ENCODE measurements at places on chromosomes 2 and 18.
A peak's percentile ranks its signal among the peaks of the same experiment; 100 is the strongest.

DNA sequence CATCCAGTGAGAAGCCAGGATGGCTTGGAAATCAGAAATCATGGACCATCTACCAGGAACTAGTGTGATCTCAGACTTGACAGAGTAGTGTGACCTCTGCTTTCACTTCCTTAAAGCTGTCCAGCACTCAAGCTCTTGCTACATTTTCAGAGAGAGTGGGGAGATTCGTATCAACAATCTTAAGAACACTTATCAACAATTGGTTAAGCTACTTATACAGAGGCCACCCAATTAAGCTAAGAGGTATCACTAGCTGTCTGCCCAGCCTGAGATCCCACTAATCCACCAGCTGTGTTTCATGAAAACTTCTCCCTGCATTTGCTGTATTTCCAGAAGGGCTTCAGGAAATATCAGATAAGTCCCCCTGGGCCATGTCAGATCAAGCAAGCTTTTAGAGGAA is 4.2 kb downstream of the RPRM start:
- no peak for DNase-seq

DNA sequence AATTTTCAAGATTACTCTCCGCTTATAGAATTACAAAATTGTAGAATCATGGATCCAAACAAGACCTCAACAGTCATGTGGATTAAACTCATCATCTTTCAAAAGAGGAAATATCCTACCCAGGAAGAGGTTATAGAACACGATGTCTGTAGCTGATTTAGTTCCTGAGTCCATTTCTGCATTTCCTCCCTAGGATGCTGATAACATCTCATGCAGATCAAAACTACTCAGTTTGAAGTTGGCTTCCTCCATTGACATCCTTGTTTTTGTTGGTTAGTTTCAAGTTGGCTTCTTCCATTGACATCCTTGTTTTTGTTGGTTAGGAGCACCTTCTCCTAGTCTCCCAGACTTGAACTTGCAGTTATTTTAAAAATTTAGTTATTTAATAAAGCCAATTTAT is 147.5 kb downstream of the PARD3B start:
- DNase-seq: no peak

DNA sequence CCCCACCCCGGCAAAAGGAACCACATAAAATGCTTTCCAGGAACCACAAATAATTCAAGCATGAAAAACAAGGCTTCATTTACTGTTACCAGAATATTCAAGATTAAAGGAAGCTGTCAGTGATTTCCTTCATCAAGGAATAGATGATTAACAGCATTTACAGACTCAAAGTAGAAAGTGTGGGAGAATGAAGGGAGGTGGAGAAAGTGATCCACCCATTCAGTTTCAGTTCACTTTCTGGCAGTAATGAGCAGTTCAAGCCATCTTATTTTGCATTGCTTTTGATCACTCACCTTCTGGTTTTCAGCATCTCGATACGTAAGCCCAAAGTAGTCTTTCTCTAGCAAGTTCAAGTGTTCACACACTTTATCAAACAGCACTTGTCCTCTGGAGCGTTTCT is 99.0 kb downstream of the EPB41L3 start:
- DNase-seq: no peak

DNA sequence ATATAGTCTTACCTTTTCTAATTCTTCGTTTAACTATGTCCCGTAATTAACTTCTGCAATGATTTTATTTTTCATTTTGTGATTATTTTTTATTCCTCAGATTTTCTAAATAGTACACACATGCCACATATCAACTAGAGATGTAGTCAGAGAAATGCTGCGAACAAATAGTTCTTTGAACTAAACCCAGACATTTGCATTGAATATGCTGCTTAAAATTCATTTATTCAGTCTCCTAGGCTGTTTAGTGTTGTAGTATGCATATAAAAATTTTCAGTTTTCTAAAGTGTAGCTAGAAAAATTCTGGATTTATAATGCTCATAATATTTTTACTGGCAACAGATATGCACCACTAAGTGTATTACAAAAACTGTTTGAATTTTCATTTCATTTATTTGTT is 68.9 kb upstream of the SLC38A11 start:
- no peak for DNase-seq

GRCh38 chr18:23529604-23530003 is 26.3 kb downstream of the RMC1 start:
- no peak for DNase-seq

DNA sequence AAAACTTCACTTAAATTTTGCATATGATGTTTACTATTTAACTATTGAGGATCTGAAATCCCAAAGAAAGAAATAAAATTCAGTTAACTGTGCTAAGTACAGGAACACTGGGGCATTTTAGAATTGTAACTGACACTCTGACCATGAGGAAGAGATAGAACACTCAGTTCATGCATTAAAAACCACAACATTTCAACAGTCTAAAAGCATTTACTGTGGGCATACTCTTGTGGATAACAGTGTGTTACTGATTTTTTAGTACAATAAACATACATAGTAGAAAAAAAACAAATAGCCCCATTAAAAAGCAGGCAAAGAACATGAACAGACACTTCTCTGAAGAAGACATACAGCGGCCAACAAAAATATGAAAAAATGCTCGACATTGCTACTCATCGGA is 1122.7 kb upstream of the PIK3C3 start:
- DNase-seq: no peak

DNA sequence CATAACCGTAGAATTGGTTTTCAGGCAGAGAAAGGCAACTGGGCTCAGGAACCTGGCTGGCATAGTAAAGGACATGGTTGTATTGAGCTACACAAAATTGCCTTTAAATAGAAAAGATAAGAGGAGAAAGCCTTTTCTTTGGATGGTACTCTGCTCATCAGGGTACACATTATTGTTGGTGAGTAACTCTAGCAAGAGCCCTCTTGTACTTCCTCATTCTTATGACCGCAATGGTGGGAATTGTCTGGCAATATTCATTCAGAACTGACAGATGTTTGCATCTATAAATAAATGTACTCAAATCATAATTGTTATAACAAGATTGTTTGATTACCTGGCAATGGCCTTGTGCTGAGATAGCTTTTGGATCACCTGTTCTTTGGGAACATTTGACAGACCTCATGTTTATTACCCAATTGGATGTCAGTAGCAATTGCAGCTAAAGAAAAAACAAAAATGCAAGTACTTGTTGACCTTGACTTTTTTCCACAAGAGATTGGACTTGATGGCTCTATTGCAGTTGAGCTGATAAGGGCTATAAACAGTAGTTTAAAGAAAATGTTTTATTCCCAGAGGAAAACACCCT is 43.9 kb downstream of the MEIS1 start:
- no peak for DNase-seq

DNA sequence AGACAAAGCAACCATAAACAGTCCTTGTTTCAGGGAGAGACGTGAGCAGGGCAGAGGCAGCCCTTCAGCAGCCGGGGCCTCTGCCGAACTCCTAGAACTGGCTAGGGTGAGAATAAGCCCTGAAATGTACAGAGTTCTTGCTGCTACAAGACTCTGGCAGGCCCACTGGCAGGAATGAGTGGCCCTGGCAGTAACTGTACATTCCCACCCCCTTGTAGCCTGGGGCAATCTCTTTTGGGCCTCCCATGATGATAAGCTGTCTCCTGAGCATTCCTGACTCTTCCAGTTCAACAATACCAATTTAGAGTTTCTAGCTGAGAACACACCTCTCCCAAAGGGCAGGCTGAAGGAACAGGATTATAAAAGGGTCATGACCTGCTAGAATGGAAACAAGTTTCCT is 54.3 kb downstream of the HAUS1 start:
- no peak for DNase-seq

- peak; percentile 62 for DNase-seq
Observed at GRCh38 chr2:30225131-30225762, 6.1 kb upstream of the LBH start.

GRCh38 chr2:184633726-184634125 is 35.4 kb downstream of the ZNF804A start:
- DNase-seq: no peak

GRCh38 chr2:127640082-127641072 is 5.6 kb upstream of the GPR17 start:
- DNase-seq: peak; percentile 69

DNA sequence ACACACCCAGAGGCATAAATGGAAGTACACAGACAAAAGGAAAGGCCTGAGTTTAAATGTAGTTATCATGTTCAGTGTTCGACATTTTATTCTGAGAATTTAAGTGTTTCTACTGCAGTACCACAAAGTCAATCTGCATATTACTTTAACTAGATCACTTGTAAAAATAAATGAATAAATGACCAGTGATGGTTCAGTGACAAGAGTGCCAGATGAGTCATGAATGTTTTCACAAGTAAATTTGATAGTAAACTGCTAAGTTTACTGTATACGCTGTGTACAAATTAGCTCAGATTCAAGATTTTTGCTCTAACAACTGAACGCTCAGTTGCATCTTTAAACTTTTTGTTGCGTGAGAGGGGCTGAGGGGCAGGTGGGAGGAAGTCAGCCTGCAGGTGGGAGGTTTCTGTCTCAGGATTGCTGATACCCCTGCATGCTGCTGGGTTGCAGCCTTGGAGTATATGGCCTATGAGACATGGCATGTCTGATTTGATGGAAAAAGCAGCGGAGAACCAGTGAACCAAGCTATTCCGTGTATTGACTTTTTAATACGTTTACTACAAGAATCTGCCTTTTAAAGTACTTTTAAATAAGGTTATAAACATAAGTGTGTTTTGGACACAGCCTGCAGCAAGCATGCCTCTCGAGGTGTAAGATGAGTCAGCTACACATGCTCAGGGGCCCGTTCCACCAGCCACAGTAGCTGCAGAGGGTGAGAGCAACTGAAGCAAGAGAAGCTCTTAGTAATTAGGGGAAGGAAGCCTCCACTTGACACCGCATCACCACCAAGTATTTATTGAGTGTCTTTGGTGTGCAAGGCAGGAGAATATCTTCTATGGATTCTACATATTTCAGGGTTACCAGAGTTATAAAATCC is 245.1 kb downstream of the NEDD4L start:
- no peak for DNase-seq

GRCh38 chr2:1586923-1587840 is 157.1 kb downstream of the PXDN start:
- DNase-seq: no peak

GRCh38 chr2:95158891-95159619 is 593 bp downstream of the ZNF514 start:
- DNase-seq: peak; percentile 42

DNA sequence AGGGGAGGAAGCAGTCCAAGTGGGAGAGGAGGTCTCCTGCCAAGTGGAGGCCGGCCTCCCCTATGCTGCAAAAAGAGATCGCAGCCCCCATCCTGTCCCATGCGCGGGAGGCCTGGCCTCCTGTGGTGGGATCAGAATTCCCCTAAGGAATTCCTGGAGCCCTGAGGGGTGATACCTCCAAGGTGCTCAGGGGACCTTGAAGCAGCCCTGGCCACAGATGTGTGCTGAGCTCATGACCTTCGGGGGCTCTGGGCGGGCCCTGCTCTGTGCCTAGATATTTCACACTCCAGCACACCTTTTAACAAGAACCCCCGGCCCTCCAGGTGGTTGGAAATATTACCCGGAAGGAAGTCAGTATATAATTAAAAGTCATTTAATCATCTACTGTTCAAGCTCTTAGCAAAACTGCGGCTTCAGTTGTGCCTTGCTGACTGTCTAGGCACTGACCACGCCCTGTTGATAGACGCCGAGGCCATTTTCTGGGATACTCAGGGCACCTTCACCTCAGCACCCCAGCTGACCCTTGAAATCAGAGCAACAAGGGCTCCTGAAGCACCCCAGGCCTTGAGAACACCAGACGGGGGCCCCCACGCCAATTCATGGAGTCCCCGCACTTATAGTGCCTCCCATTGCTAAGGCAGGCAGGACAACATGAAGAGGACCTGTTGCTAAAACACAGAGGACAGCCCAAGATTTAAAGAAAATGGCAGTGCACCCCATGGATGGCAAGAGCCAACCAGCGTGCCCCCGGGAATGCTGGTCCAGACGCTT is 119.1 kb downstream of the NDUFA10 start:
- DNase-seq: no peak

- peak; percentile 27 for DNase-seq
Observed at GRCh38 chr2:171522052-171522787, at the start of gene CYBRD1. Gene CYBRD1 (plus strand): TSS chr2:171522474. CDS start chr2:171522546, 72 bp downstream.

DNA sequence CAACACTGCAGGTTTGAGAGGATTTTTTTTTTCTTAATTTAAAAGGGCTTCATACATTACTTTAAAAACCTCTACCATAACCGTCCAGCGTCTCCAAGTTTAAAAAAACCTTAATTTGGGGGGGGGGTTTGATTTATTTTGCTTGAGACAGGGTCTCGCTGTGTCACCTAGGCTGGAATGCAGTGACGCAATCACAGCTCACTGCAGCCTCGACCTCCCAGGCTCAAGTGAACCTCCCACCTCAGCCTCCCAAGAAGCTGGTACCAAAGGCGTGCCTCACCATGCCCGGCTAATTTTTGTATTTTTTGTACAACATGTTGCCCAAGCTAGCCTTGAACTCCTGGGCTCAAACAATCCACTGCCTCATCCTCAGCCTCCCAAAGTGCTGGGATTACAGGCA is 36.9 kb downstream of the ADAM17 start:
- no peak for DNase-seq

DNA sequence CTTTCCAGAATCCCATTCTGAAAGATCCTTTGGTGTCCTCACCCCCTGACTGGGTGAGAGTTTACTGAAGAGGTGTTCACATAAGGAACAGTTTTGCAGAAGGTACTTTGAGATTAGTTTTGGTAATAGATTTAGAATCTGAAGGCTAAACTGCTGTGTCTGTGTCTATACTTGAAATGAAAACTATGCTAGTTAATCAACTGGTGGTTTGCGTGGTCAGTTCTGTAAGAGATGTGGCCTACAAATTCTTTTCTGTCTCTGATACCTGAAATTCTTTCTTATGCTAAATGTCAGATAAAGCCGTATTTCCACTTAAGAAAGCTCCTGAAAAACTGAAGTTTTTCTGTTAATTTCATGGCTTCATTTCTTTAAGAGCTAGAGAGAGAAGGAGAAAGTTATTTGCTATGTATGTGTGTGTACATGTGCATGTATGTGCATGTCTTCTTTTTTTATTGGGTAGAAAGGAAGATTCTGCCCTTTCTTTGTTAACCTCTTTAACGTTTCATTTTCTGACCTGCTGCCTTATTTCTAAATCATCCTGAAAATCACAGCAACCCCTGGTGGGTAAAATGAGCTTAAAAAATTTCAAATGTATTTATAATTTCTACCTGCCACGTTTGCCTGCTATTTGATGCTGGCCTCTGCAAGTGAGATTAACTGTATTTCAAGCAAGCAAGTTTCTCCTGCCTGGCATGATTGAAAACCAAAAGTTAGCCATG is 552.0 kb upstream of the NRP2 start:
- DNase-seq: no peak

DNA sequence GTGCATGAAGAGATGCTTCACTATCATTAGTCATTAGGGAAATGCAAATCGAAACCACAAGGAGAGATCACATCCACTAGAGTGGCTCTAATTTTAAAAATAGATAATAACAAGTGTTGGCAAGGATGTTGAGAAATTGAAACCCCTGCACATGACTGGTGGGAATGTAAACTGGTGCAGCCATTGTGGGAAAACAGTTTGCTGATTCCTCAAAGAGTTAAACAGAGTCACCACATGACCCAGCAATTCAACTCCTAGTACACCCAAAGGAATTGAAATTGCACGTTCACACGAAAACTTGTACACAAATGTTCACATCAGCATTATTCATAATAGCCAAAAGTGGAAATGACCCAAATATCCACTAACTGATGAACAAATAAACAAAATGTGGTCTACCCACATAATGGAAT is 179.5 kb downstream of the BCL2 start:
- no peak for DNase-seq

- no peak for DNase-seq
Observed at GRCh38 chr2:119117891-119118882, 40.4 kb downstream of the C1QL2 start.

GRCh38 chr2:162430323-162430722 is 86.4 kb downstream of the GCA start:
- DNase-seq: no peak

GRCh38 chr2:161981679-161982250 is 92.2 kb downstream of the DPP4 start:
- no peak for DNase-seq
